8988T (cell line): ENCODE measurements at places on chromosomes 7 and 10.

DNA sequence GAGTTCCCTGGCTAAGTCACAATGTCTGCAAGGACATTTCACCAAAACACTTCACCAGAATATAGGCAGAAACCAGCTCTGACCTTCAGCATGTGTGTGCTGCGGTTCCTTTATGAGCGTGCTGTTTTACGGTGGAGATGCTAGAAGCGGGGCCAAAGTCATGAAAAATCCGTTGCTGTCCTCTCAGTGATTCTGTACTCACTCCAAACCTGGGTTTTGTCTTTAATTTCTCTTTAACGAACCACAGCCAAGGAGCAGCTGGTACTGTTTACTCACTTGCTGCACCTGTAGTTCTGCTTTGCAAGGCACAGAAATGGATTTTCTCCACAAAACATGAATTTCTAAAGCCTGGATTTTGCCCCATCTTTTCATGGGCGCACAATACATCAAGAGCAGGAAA lies 639.9 kb downstream of the PHTF2 start:
- DNase-seq: no peak

DNA sequence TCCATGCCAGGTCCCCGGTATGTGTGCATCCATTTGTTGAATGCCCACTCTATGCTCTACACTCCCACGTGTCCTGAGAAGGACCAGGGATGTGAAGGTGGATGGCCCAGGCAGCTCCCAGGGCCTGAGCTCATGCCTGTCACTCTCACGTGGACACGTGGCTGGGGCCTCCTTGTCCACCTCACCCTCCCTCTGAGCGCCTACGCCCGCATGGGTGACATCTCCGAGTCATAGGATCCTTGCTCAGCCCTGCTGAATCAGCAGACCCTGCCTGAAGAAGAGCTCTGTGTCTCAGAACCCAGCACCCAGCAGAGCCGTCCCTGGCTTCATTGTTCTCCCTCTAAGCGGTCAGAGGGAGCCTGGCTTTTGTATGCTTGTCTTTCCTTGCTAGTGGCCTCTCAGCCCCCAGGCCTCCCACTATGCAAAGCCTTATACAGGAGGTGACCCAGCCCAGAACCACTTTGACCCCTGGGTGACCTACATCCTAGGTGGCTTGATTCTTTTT lies 107.9 kb upstream of the PPIF start:
- DNase-seq: no peak

- DNase-seq: no peak
Observed at GRCh38 chr10:107727767-107728317, 563.3 kb upstream of the SORCS1 start.

GRCh38 chr10:47024399-47025252 lies 113.4 kb downstream of the PTPN20 start:
- DNase-seq: peak; percentile 92

GRCh38 chr10:15591937-15592336 lies 127.8 kb downstream of the ITGA8 start:
- DNase-seq: no peak

- no peak for DNase-seq
Observed at GRCh38 chr10:88693392-88694020, 12.5 kb upstream of the LIPK start.

GRCh38 chr7:97801108-97801507 lies 69.2 kb downstream of the TAC1 start:
- DNase-seq: no peak

DNA sequence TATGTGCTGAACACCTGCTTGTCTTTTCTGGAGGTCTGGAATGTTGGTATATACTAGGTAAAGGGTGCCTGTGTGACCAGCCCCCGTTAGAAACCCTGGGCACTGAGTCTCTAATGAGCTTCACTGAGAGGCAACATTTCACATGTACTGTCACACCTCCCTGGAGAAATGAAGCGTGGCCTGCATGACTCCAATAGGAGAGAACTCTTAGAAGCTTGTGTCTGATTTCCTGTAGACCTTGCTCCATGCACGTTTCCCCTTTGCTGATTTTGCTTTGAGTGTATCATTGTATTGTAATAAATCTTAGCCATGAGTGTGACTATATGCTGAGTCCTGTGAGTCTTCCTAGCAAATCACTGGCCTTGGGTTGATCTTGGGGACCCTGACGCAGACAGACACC lies 82.8 kb downstream of the PPP1R3C start:
- no peak for DNase-seq

DNA sequence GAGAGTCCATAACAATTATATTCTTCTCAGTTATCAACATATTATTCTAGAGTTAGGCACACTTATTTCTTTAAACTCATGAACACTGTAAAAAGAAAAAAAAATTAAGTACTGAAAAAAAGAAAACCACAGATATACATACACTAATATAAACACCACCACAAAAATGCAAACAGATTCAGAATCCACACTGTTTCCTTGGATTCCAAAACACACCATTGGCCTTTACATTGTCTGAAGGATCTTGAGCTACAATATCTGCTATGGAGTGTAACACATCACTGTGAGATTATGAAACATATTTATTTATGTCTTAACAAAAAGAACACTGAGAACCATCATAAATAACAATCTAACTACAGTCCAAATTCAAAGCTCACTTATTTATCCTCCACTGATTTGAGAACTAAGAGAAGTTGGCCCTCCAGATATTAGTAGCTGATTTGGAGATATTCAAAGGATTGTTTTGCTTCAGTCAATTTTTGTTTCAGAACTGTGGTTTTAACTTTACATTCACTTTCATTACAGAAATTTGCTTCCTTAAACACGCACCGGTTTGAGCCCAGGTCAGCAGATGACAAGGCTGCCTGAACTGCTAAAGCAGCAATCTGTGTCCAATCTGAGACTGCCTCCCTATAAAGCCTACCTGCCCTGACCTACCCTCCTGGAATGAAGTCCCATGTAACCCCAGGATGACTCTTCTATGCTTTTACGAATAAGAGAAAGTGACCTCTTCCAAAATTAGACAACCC lies 47.0 kb upstream of the CDK1 start:
- no peak for DNase-seq

- DNase-seq: no peak
Observed at GRCh38 chr10:115918812-115919211, 354.2 kb downstream of the GFRA1 start.

- no peak for DNase-seq
Observed at GRCh38 chr10:46540412-46541016, 15.9 kb downstream of the GPRIN2 start.

GRCh38 chr10:116779076-116779687 lies 36.8 kb upstream of the HSPA12A start:
- no peak for DNase-seq

DNA sequence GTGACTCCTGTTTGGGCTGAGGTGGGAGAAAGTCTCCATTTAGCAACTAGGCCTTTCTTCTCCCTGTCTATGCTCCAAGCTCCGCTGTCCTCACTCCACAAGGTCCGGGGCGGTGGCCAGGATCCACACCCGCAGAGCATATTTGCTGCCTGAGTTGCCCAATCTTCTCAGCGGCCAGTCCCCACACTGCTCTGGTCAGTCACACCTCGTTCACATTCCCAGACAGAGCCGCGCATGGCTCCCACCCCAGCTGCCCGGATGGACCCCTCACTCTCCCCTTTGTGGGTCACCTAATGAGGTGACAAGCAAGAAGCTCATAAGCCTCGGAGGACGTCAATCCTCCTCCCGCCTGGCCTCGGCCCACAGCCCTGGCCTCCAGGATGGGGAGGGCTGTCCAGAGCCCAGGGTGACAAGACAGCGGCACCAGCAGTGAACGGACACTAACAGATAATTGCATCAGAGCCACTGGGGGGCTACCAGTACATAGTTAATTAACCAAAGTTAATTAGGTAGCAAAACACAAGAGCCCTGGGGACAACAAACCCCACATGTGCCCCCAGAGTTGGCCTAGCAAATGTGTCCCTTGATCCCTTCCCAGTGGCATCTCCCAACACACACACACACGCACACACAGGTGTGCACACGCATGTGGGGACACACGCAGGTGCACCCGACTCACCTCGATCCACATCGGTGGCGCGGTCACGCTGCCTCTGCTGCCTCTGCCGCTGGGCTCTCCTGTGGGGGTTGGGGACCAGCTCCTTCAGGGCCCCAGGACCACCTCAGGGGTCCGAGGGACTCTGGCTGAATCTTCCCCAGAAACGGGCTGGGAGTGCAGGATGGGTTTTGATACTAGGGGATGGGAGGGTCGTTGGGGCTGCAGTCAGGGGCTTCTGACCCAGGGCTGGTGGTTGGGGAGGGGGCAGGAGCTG lies 11.8 kb downstream of the EPHA1 start:
- no peak for DNase-seq

DNA sequence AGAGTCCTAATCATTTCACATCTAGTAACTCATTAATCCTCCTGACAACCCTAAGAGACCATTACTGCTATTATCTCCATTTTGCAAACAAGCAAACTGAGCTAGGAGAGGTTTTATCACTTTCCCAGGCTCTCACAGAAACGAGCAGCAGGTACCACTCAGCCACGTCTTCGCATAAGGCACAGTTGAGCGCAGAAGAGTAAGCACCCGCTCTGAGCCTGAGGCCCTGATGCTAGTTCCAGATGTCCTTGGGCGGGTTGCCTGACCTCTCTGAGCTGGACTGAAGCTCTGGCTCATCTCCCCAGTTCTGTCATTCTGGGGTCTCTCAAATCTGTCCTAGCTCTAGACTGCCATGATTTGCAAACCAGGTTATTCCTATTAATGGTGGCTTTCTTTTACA lies 72.6 kb upstream of the FRMD4A start:
- DNase-seq: no peak

DNA sequence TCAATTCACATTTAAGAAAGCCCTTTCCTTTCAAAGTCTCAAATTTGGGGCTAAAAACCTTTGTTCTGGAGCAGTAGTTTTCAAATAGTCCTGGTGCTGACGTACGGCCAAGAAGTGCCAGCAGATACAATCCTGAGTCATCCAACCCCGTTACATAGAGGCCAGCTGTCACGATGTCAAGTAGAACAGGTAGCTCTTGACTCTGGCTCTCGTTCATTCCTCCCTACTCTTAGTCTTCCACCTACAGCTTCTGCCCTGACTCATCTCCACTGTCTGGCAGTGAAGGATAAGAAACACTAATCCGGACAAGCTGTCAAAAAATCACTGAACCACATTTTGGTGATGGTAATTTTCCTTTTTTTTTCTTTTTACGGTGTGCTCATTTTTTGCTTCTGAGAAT lies 132.4 kb upstream of the PTN start:
- no peak for DNase-seq

DNA sequence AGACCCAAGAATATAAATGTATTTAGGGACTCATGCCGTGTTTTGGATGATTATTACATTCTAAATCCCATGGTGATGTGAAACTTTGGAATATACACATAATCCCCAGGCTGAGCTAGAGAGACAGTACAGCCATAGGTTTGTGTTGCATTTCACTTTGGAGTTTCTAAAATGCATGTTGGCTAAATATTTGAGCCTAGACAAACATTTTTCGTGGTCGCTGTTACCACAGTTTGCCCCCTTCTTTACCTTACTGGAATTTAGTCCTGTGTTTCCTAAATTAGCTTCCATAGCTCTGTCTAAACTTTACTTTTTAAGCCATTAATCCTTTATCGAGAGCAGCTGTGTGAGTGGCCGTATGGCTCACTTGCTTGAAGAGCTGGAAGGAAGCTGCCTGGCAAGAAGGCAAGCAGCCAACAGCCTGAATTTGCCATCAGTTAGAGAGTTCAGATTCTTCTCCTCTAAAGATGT lies 192.0 kb downstream of the BICC1 start:
- DNase-seq: no peak

- no peak for DNase-seq
Observed at GRCh38 chr7:103821092-103821491, 168.4 kb downstream of the RELN start.

DNA sequence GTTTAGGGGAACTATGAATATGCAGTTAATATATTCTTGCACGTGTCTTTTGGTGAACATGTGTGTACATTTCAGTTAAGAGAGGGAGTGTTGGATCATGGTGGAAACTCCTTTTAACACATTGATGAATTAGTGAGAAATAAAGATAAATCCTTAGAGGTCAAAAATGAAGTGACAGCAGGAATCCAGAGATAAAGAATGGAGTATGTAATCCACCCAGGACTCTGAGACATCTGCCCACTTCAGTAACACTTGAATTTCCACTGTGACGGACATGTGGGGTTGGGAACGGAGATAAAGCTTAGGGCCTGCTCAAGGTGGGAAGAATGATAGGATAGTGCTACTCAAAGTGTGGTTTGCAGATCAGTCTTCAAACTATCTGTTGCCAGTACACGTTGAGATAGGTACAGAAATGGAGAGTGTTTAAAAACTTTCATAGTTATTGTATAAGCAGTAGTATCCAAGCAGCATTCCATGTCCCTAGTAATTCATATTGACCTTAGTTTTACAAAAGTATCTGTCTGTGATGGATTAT lies 6.6 kb upstream of the RELN start:
- DNase-seq: no peak

- no peak for DNase-seq
Observed at GRCh38 chr10:4131407-4132215, 346.6 kb upstream of the KLF6 start.

- DNase-seq: no peak
Observed at GRCh38 chr10:8633909-8634308, 579.4 kb downstream of the GATA3 start.

- DNase-seq: no peak
Observed at GRCh38 chr10:34670081-34670480, 145.0 kb downstream of the PARD3 start.

GRCh38 chr10:14409856-14410458 lies 79.2 kb upstream of the FRMD4A start:
- DNase-seq: no peak

- no peak for DNase-seq
Observed at GRCh38 chr10:101079874-101080273, 18.1 kb downstream of the KAZALD1 start.

DNA sequence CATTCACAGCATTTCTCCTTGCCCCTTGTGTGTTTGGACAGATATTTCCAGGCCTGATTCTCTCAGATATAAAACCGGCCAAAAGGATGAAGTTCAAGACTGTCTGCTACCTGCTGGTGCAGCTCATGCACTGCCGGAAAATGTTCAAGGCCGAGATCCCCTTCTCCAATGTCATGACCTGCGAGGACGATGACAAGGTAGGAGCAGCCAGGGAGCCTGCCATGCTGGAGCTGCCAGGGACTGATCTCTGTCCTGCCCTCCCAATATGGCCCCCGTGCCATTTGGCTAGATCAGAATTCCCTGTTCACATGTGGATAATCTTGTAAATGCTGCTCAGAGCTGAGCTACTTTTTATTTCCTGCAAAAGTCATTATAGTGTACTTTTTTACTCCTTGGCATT lies 87.8 kb downstream of the ADCY1 start:
- no peak for DNase-seq

- DNase-seq: no peak
Observed at GRCh38 chr7:29375641-29376562, 181.3 kb downstream of the CHN2 start.

GRCh38 chr10:58266003-58266825 lies 1.5 kb downstream of the IPMK start:
- DNase-seq: no peak
